ENCODE measurements at places on chromosomes 7 and 10. TPM values are rescaled to one million over a fixed set of nuclear protein-coding genes. Genes with fewer than 3 reads are reported as not detected.

- no peak overlapping the region for H3K4me3 ChIP-seq
- H3K27ac ChIP-seq: no peak overlapping the region
- no peak for DNase-seq
- peaks cover 5% of the 10 kb centered on the region for H3K27me3 ChIP-seq
- peaks cover 9% of the 10 kb centered on the region for H3K4me1 ChIP-seq
Measured at GRCh38 chr7:102149416-102149815, 137.3 kb upstream of the SH2B2 start.

DNA sequence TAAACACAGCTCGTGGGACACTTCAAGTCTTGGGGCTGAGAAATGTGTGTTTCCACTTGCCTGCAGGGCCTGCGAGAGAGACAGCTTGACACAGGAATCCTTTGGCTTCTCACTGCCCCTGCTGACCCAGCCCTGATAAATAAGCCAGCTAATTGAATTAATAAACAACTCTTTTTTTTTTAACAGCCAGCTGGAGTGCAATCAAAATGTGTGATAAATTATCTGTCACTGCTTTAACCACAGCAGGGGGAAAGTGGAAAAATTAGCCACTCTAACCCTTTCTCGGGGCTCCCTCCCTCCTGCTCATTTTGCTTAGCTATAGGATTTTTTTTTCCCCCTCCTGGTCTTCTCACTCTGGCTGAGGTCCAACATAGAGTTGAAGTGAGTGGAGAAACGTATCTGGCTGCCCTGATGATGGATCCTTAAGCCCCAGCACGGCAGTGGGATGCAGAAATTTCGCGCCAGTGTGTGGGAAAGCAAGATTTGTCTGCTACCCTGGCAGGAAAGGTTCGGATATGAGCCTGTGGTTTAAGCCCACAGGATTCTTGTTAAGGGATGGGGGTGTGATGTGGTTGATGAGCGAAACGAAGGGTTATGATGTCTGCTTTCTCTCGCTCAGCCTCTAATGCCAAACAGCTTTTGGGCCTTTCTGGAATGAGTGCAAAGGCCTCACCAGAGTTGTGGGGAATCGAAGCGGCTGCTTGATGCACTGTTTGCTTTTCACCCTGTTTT, 173.8 kb downstream of the TRIL start:
- no peak overlapping the region for H3K4me3 ChIP-seq
- H3K36me3 ChIP-seq: no peaks in the 10 kb centered on the region

EVX1 gene
- not detected for total RNA-seq

GRCh38 chr10:119726676-119727261, 919 bp downstream of the INPP5F start:
- no peak for DNase-seq
- peaks cover 48% of the 10 kb centered on the region for H3K4me1 ChIP-seq
- no peaks in the 10 kb centered on the region for H3K27me3 ChIP-seq
- H3K4me3 ChIP-seq: peak overlapping the region; percentile 90
- no peaks in the 10 kb centered on the region for H3K36me3 ChIP-seq

- DNase-seq: no peak
- H3K36me3 ChIP-seq: no peaks in the 10 kb centered on the region
- peaks cover 5% of the 10 kb centered on the region for H3K27me3 ChIP-seq
- H3K27ac ChIP-seq: no peak overlapping the region
- H3K4me3 ChIP-seq: peak overlapping the region; percentile 73
Measured at GRCh38 chr10:122163174-122164022, 107.7 kb upstream of the BTBD16 start.

CUZD1 gene
- total RNA-seq: 0.35 TPM

MYOZ1 gene
- total RNA-seq: 0.41 TPM

DKK1 gene
- total RNA-seq: 2,048 TPM

- peaks cover 14% of the 10 kb centered on the region for H3K27me3 ChIP-seq
- no peak overlapping the region for H3K4me3 ChIP-seq
- no peak overlapping the region for H3K27ac ChIP-seq
- H3K36me3 ChIP-seq: peaks cover 3% of the 10 kb centered on the region
- no peak for DNase-seq
Measured at GRCh38 chr7:155248366-155248756, 49.3 kb upstream of the INSIG1 start.

GRCh38 chr10:49332768-49333167, 33.8 kb downstream of the C10orf71 start:
- no peaks in the 10 kb centered on the region for H3K36me3 ChIP-seq
- no peak for DNase-seq
- H3K27ac ChIP-seq: no peak overlapping the region
- no peak overlapping the region for H3K4me3 ChIP-seq
- H3K4me1 ChIP-seq: no peaks in the 10 kb centered on the region

FANK1 gene
- 1.4 TPM for total RNA-seq

DNA sequence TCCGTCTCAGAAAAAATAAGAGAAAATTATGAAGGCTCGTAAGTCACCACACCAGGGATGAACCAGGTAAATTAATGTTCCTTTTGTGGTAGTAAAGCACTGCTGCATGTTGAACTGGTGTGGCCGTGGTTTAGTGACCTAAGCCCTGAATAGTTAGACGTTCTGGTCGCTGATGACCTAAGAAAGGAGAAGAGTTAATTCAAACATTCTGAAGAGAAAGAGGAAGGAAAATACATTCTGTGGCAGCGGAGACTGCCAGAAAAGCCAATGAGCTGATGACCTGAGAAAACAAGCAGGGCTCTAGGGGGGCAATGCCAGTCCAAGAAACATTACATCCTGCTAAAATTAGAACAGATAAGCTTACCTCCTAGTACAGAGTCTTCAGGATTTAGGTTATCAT, 17.5 kb downstream of the DNAJC9 start:
- H3K27ac ChIP-seq: no peak overlapping the region
- peaks cover 25% of the 10 kb centered on the region for H3K4me1 ChIP-seq
- no peak overlapping the region for H3K4me3 ChIP-seq
- peaks cover 24% of the 10 kb centered on the region for H3K36me3 ChIP-seq

- peak overlapping the region; percentile 98 for H3K27ac ChIP-seq
- DNase-seq: peak; percentile 88
- peaks cover 54% of the 10 kb centered on the region for H3K36me3 ChIP-seq
- peak overlapping the region; percentile 88 for H3K4me3 ChIP-seq
Measured at GRCh38 chr7:23349484-23350157, 50.5 kb downstream of the MALSU1 start.

DNA sequence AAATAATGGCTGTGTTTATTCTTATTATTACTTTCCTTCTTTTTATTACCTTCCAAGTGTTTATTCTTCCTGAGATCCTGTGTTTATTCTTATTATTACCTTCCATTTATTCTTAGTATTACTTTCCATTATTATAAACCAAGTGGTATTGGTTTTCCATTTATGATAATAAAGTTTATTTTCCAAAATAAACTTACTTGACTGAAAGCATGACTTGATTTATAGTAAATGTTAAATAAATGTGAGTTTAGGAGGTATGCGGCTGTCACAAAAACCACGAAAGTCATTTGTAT, 20.2 kb downstream of the WIPF3 start:
- no peak overlapping the region for H3K27ac ChIP-seq
- no peak overlapping the region for H3K4me3 ChIP-seq
- no peak for DNase-seq
- H3K27me3 ChIP-seq: peaks cover 30% of the 10 kb centered on the region

ANKRD2 gene
- total RNA-seq: 0.30 TPM

HOGA1 gene
- total RNA-seq: 0.28 TPM

- H3K27ac ChIP-seq: peak overlapping the region; percentile 50
- H3K4me3 ChIP-seq: no peak overlapping the region
- no peaks in the 10 kb centered on the region for H3K27me3 ChIP-seq
- peaks cover 43% of the 10 kb centered on the region for H3K4me1 ChIP-seq
- no peaks in the 10 kb centered on the region for H3K36me3 ChIP-seq
- DNase-seq: no peak
Measured at GRCh38 chr7:111083413-111083812, 7.5 kb upstream of the LRRN3 start.

GRCh38 chr7:99229234-99229633, 21.3 kb upstream of the KPNA7 start:
- H3K4me3 ChIP-seq: no peak overlapping the region
- H3K36me3 ChIP-seq: no peaks in the 10 kb centered on the region
- H3K27ac ChIP-seq: no peak overlapping the region
- peaks cover 10% of the 10 kb centered on the region for H3K4me1 ChIP-seq
- peaks cover 2% of the 10 kb centered on the region for H3K27me3 ChIP-seq

DNA sequence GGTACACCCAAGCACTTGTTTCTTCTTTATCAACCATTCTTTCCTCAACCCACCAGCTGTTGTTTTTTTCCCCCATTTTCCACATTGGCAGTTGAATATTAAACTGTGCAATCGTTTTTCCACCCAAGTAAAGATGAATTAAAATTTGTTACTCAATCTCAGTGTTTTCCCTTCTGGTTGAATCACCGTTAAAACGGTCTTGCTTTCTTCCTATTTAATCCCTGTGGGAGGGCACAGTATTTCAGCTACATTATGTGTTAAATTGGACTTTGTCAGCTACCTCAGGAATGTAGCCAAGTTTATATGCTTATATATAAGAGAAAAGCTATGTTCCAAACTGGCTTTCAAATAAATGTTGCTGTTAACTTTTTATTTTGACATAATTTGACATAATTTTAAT, 19.9 kb downstream of the SLC35G1 start:
- H3K4me3 ChIP-seq: no peak overlapping the region
- H3K36me3 ChIP-seq: no peaks in the 10 kb centered on the region
- no peak overlapping the region for H3K27ac ChIP-seq
- peaks cover 5% of the 10 kb centered on the region for H3K4me1 ChIP-seq
- DNase-seq: no peak

DNA sequence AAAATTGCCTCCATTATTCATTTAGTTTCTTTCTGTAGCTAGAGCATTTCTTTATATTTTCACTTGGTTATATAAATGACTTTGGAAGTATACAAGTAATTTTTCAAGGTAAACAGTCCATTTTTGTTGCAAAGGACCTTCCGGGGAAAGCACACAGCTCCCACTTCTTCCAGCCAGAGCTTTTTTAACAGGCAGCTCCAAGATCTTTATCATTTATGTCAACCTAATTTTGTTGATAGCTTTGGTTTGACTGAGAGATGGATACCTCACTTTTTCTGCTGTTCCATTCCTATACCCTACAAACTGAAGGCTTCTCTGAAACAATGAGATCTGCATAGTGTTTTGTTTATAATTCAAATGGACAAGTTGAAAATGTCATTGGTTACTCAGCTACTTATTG, 49.3 kb upstream of the RAB11FIP2 start:
- no peak for DNase-seq
- H3K4me1 ChIP-seq: no peaks in the 10 kb centered on the region
- no peak overlapping the region for H3K27ac ChIP-seq
- H3K36me3 ChIP-seq: no peaks in the 10 kb centered on the region
- no peak overlapping the region for H3K4me3 ChIP-seq

KCND2 gene
- total RNA-seq: not detected

DNA sequence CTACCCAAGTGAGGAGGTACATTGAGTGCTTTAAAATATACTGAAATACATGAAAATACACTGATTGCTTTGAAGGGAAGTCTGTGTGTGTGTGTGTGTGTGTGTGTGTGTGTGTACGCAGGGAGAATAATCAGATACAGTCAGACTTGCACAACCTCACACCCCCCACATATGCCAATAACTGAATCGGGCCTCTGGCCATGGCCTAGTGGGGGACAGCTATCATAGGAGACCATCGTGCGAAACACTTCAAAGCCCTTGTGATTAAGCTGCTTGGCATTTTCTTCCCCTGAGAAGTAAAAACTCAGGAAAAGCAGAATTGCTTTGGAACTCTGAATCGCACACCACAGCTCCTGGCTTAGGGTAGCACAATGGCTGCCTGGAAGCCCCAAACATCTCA, 135.1 kb downstream of the C10orf105 start:
- peaks cover 8% of the 10 kb centered on the region for H3K27me3 ChIP-seq
- H3K4me3 ChIP-seq: no peak overlapping the region
- H3K36me3 ChIP-seq: no peaks in the 10 kb centered on the region
- H3K27ac ChIP-seq: no peak overlapping the region
- H3K4me1 ChIP-seq: no peaks in the 10 kb centered on the region
- DNase-seq: no peak

GLCCI1 gene
- 15.9 TPM for total RNA-seq

ZPBP gene
- total RNA-seq: not detected
